ENCODE measurements at places on chromosomes 12 and 14. TPM values are rescaled to one million over a fixed set of nuclear protein-coding genes. Genes with fewer than 3 reads are reported as not detected.

The DENND5B gene
- total RNA-seq, result 0.76 TPM

GRCh38 chr12:6766651-6767349 is 637 bp downstream of the PTMS start:
- peak overlapping the region; percentile 86 for H3K27ac ChIP-seq
- H3K4me1 ChIP-seq, result peaks cover 69% of the 10 kb centered on the region
- peak overlapping the region; percentile 94 for H3K4me3 ChIP-seq
- peaks cover 42% of the 10 kb centered on the region for H3K27me3 ChIP-seq
- peak; percentile 82 for DNase-seq

The CPM gene
- total RNA-seq, result 17.7 TPM

- H3K27me3 ChIP-seq, result no peaks in the 10 kb centered on the region
- H3K4me1 ChIP-seq, result peaks cover 10% of the 10 kb centered on the region
- no peak for DNase-seq
- H3K4me3 ChIP-seq, result peak overlapping the region; percentile 72
- peaks cover 2% of the 10 kb centered on the region for H3K36me3 ChIP-seq
Measured at GRCh38 chr12:19404242-19404880, 34.9 kb upstream of the AEBP2 start.

DNA sequence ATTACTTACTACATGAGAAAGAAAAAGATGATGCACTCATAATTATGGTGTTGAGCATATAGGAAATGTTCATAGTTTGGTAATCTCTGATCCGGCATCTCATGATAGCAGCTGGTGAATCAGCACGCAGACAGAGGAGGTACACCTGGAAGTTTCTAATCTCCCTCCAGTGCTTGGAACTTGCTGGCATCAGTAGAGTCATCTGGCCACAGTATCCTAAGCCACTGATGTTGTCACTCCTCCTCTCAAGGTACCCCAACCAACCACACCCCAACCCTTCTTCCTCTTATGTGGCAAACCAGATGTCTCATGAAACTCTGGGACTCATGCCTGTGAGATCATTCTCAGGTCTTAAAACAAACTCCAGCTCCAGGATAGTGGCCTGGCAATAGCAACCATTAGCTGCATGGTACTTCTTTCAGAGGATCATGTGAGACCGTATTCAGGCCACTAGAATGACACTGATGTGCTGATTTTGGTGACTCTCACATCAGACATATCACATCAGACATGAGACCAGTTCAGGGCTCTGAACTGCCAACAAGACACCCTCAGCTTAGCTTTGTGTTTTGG is 143.0 kb downstream of the RASSF9 start:
- no peak for DNase-seq
- no peaks in the 10 kb centered on the region for H3K27me3 ChIP-seq
- no peak overlapping the region for H3K27ac ChIP-seq
- no peaks in the 10 kb centered on the region for H3K4me1 ChIP-seq

DNA sequence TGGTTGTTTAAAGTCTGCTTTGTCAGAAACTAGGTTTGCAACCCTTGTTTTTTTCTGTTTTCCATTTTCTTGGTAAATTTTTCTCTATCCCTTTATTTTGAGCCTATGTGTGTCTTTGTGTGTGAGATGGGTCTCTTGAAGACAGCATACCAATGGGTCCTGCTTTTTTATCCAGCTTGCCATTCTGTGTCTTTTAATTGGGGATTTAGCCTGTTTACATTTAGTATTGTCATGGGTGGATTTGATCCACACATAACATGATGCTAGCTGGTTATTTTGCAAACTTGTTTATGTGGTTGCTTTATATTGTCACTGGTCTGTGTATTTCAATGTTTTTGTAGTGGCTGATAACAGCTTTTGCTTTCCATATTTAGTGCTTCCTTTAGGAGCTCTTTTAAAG is 17.2 kb upstream of the ART4 start:
- no peaks in the 10 kb centered on the region for H3K4me1 ChIP-seq
- H3K27ac ChIP-seq, result no peak overlapping the region
- H3K4me3 ChIP-seq, result no peak overlapping the region
- H3K27me3 ChIP-seq, result no peaks in the 10 kb centered on the region

GRCh38 chr12:25051656-25052195 is 102.8 kb upstream of the BCAT1 start:
- H3K4me3 ChIP-seq, result peak overlapping the region; percentile 94
- H3K27ac ChIP-seq, result peak overlapping the region; percentile 97
- H3K4me1 ChIP-seq, result peaks cover 42% of the 10 kb centered on the region
- peaks cover 6% of the 10 kb centered on the region for H3K36me3 ChIP-seq
- peak; percentile 55 for DNase-seq
- no peaks in the 10 kb centered on the region for H3K27me3 ChIP-seq

DNA sequence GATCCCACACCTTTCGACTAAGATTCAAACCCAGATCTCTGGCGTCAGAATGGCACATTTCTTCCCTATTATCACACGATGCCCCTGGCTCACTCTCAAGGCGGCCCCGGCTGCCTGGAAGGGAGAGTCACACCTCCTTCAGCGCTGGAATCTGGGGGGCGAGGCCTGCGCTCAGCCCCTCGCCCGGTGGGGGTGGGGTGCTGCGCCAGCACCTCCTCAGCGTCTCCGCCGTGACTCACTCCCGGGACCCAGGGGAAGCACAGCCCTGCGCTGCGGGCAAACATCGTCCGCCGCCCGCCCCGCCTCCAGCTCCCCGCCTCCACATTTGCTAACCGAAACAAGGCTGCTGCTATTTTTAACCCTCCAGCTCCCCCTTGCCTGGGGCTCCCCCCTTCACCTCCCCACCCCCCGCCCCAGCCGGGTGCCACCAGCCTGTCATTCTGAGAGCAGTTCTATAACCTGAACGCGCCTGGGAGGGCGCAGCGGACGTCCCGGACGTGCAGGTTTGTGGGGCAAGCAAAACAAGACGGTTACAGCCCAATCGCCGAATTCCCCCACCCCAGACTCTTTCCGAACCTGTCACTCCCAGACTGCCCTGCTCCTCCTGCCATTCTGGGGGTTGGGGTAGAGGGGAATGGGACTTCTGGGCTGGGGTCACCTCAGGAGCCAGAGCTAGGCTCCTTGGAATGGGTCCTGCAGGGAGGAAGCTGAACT is 6.7 kb downstream of the HDAC7 start:
- DNase-seq, result peak; percentile 95
- H3K4me1 ChIP-seq, result peaks cover 96% of the 10 kb centered on the region
- H3K4me3 ChIP-seq, result peak overlapping the region; percentile 91
- peaks cover 16% of the 10 kb centered on the region for H3K36me3 ChIP-seq

DNA sequence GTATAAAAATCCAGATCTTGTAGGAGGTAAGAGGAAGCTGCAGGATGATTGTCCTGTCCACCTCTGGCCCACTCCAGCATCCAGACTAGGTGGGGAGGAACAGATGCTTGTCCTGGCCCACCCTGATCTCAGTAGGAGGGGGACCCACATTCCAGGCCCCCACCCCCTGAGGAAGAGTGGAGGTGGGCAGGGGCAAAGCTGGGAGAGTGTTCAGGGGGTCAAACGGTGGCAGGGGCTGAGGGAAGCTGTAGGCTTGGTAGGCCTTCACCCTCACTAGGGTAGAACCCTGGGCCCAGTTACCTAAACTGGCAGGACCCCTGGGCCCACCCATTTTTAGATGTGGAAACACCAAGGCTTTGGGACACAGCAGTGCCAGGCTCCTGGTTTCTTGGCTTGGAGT is 4.1 kb downstream of the SLC48A1 start:
- H3K27ac ChIP-seq, result no peak overlapping the region
- H3K27me3 ChIP-seq, result peaks cover 5% of the 10 kb centered on the region
- H3K4me1 ChIP-seq, result peaks cover 50% of the 10 kb centered on the region
- no peak for DNase-seq
- H3K4me3 ChIP-seq, result no peak overlapping the region

DNA sequence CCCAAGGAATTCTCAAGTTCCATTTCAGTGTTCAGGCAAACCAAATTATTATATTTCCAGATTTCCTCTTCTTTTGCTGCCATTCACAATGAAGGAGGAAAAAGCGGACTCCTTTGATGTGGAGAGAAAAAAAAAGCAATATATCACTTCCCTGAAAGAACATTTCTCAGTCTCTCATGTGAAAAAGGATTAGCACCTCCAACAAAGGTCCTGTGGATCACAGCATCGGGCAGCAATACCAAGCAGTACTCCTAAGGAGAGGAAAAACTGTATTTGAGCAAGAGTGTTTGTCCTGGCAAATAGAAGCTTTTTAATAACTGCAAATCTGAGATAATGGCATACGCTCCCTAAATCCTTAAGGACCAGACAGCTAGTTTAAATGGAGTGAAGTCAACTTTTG is 93.9 kb upstream of the RFX4 start:
- H3K27me3 ChIP-seq, result no peaks in the 10 kb centered on the region
- DNase-seq, result no peak
- H3K27ac ChIP-seq, result no peak overlapping the region
- H3K36me3 ChIP-seq, result no peaks in the 10 kb centered on the region
- H3K4me3 ChIP-seq, result no peak overlapping the region
- H3K4me1 ChIP-seq, result no peaks in the 10 kb centered on the region

- H3K27ac ChIP-seq, result peak overlapping the region; percentile 56
- H3K4me3 ChIP-seq, result no peak overlapping the region
- H3K4me1 ChIP-seq, result peaks cover 11% of the 10 kb centered on the region
Measured at GRCh38 chr12:132071040-132071810, 72.9 kb downstream of the DDX51 start.

DNA sequence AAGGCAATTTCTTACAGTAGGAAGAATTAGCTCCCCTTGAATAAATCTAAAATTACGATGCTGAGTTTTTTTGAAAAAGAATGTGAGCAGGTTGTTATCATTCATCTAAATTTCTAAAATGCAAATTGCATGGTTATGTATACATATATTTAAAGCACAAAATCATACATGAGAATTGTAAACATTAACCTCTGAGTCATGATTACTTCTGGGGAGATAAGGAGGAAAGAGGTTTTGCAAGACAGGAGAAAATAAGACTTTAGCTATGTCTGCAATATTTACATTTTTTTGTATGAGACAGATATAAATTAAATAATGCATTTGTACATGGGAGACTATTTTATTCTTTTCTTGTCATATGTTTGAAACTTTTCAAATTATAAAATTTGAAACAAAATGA is 72.2 kb downstream of the TSPAN8 start:
- no peaks in the 10 kb centered on the region for H3K36me3 ChIP-seq
- no peak for DNase-seq
- H3K4me3 ChIP-seq, result no peak overlapping the region
- no peaks in the 10 kb centered on the region for H3K4me1 ChIP-seq
- no peak overlapping the region for H3K27ac ChIP-seq

The SRRM4 gene
- not detected for total RNA-seq

- no peak overlapping the region for H3K4me3 ChIP-seq
- H3K27me3 ChIP-seq, result no peaks in the 10 kb centered on the region
- H3K27ac ChIP-seq, result no peak overlapping the region
- H3K36me3 ChIP-seq, result no peaks in the 10 kb centered on the region
- H3K4me1 ChIP-seq, result no peaks in the 10 kb centered on the region
Measured at GRCh38 chr12:101042211-101042610, 167.8 kb downstream of the SLC5A8 start.

DNA sequence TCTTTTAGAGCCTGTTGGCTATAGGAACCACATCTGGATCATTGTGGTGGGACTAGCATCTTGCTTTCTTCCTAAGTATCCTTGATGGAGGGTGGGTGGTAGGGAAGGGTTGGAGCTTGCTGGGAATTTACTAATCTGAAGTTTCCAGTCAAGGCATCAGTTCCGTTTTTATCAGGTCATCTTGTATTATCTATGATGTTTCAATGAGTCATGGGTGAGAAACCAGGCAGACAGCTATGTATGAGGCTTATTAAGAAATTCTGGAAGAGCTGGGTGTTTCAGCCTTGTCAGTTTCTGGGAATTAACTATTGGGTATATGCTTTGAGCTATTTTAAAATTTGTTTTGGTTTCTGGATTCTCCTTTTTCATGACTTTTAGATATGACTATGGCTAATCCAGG is 11.3 kb downstream of the TSFM start:
- peaks cover 12% of the 10 kb centered on the region for H3K4me1 ChIP-seq
- H3K4me3 ChIP-seq, result no peak overlapping the region
- peaks cover 20% of the 10 kb centered on the region for H3K36me3 ChIP-seq
- H3K27me3 ChIP-seq, result no peaks in the 10 kb centered on the region
- peak overlapping the region; percentile 79 for H3K27ac ChIP-seq

GRCh38 chr14:23376482-23377197 is at the start of gene CMTM5:
Gene CMTM5 (plus strand): TSS chr14:23377046. CDS start chr14:23377252, 206 bp downstream.
- no peak within 1 kb of the TSS for H3K27ac ChIP-seq
- DNase-seq, result no peak
- no peaks in the 10 kb centered on the region for H3K27me3 ChIP-seq
- H3K4me1 ChIP-seq, result no peaks in the 10 kb centered on the region

The SALL2 gene
- 5.3 TPM for total RNA-seq

The PAX9 gene
- total RNA-seq, result 0.23 TPM

The HSPB8 gene
- total RNA-seq, result not detected

The SYNDIG1L gene
- total RNA-seq, result not detected

The GPRC5D gene
- total RNA-seq, result not detected

The KIF21A gene
- 26.4 TPM for total RNA-seq
